Activated naive CD4-positive, alpha-beta T cell treated with anti-CD3 and anti-CD28 coated beads for 36 hours (primary cell): ENCODE measurements at places on chromosomes 2 and 18. TPM values are rescaled to one million over a fixed set of nuclear protein-coding genes. Genes with fewer than 3 reads are reported as not detected.

- H3K27me3 ChIP-seq: peaks cover 4% of the 10 kb centered on the region
- no peak overlapping the region for H3K27ac ChIP-seq
- no peaks in the 10 kb centered on the region for H3K4me1 ChIP-seq
- no peak for DNase-seq
- no peak overlapping the region for H3K4me3 ChIP-seq
These were observed 50.1 kb upstream of the MYCN start for GRCh38 chr2:15890124-15890754.

DNA sequence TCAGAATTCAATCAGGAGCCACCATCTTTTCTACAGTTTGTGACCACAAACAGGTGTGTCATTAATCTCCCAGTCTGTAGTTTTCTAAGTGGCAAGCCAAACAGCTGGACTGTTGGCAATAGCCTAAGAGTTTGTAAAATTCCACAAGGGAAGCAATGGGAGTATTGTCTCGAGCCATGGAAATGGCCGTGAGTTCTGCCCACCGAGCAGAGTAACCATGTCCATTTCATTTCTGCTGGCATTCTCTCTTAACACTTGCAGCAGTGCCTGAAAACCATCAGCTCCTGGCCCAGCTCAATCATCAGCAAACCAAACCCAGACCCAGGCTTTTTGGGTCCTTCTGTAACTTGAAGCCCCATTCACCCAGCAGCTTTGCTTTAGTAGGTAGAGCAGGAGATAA is 387.8 kb upstream of the CDH7 start:
- no peaks in the 10 kb centered on the region for H3K27me3 ChIP-seq
- DNase-seq: no peak
- no peaks in the 10 kb centered on the region for H3K4me1 ChIP-seq
- H3K4me3 ChIP-seq: no peak overlapping the region
- H3K27ac ChIP-seq: no peak overlapping the region
- no peaks in the 10 kb centered on the region for H3K36me3 ChIP-seq

GRCh38 chr2:56084111-56084901 is 99.5 kb upstream of the CCDC85A start:
- no peak for DNase-seq
- H3K27ac ChIP-seq: no peak overlapping the region
- peaks cover 1% of the 10 kb centered on the region for H3K27me3 ChIP-seq
- no peak overlapping the region for H3K4me3 ChIP-seq
- no peaks in the 10 kb centered on the region for H3K36me3 ChIP-seq

ZCCHC2 gene
- total RNA-seq: 23.3 TPM

WNT6 gene
- total RNA-seq: not detected

- H3K27ac ChIP-seq: no peak overlapping the region
- no peak overlapping the region for H3K4me3 ChIP-seq
- no peak for DNase-seq
- no peaks in the 10 kb centered on the region for H3K4me1 ChIP-seq
- peaks cover 10% of the 10 kb centered on the region for H3K27me3 ChIP-seq
These were observed 417.1 kb downstream of the ANKRD30B start for GRCh38 chr18:15165048-15165447.

DNA sequence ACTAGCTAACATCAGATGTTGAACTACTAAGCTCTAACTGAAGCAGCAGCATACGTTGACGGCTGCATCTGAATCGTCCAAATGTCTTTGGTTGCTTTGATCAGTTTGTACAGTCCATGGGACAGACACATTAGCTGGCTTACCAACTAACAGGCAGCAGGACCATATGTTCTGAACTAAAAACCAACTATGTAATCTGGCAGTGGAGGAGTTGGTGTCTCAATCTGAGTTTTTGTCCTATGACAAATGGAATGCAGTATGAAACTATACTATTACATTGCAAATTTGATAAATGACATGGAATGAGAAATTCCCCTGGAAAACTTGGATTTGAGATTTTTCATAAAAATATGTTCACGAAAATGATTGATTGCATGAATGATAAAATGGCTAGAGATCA is 79.5 kb downstream of the EPHA4 start:
- H3K27me3 ChIP-seq: no peaks in the 10 kb centered on the region
- peaks cover 2% of the 10 kb centered on the region for H3K36me3 ChIP-seq
- H3K4me3 ChIP-seq: no peak overlapping the region
- no peak overlapping the region for H3K27ac ChIP-seq
- DNase-seq: no peak

DNA sequence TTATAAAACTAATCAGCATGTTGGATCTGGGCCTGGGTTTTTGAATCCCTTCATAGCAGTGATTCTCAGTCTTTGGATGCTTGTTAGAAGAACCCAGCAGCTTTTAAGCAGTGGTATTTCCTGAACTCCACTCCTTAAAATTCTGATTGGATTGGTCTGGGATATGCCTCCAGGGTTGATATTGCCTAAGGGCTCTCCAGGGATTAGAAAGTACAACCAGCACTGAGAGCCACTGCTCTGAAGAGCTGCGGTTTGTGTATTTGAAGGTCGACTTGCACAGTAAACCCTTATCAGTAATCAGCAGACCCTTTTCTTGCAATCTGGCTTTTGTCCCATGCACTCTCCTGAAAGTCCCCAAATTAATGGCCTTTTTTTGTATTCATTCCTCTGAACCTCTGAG is 17.0 kb upstream of the RBMS1 start:
- H3K4me3 ChIP-seq: no peak overlapping the region
- H3K27ac ChIP-seq: no peak overlapping the region
- peaks cover 28% of the 10 kb centered on the region for H3K4me1 ChIP-seq
- DNase-seq: no peak

DNA sequence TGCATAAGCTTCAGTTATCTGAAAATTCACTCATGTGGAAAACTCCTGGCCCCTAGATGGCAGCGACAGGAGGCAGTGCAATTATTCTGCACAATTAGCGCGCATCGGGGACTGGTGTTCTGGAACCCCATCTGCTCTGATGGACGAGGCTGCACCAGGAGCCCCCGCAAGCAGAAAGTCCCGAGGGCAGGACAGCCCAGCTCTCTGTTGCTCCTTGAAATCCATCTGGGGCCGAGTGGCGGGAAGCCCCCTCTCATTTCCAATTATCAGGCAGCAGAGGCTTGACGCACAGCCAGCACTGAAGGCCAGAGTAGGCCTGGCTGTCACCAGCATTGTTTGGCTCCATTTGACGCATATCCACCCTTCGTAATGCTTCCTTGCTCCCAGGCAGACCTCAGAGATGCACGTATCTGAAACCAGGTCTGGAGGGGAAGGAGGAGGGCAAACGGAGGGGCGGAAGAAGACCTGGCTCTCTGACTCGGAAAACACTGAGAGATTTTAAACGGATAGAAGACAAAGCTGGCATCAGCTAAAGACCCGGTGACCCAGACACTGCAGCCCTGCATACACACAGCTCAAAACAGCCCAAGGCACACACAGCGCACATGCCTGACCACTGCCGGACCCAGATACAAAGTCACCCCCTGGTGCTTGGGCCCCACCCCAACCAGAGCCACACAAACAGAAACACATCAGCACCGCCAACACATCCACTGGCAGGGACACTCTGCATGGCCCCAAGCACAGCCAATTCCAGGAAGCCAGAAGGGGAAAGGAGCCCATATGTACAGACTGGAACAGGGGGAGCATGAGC is 69.8 kb downstream of the TNS1 start:
- no peaks in the 10 kb centered on the region for H3K27me3 ChIP-seq
- no peaks in the 10 kb centered on the region for H3K4me1 ChIP-seq
- H3K27ac ChIP-seq: no peak overlapping the region
- H3K36me3 ChIP-seq: no peaks in the 10 kb centered on the region
- H3K4me3 ChIP-seq: no peak overlapping the region

DNA sequence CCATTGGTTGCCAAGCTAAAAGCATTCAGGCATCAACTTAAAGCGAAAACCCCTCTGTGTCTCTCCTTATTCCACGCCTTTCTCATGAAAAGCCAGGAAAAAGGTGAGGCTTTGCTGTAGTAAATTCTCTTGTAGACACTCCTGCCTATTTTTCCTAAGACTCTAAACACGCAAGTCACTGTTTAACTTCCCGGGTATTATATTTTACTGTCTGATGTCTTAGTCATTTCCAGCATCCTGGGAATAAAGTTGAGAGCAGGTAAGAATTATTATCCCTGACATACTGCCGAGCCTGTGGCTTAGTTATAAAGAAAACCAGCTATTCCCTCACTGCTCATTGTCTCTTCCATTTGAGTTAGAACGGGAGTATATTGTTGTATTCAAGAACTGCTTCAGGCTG is 112.4 kb upstream of the GATA6 start:
- H3K36me3 ChIP-seq: no peaks in the 10 kb centered on the region
- H3K4me3 ChIP-seq: no peak overlapping the region
- no peaks in the 10 kb centered on the region for H3K27me3 ChIP-seq
- no peaks in the 10 kb centered on the region for H3K4me1 ChIP-seq
- H3K27ac ChIP-seq: no peak overlapping the region

- no peak for DNase-seq
- no peak overlapping the region for H3K4me3 ChIP-seq
- no peak overlapping the region for H3K27ac ChIP-seq
- peaks cover 12% of the 10 kb centered on the region for H3K4me1 ChIP-seq
- no peaks in the 10 kb centered on the region for H3K27me3 ChIP-seq
These were observed 57.8 kb upstream of the ANKRD44 start for GRCh38 chr2:197368412-197368811.

CSRNP3 gene
- total RNA-seq: not detected

DNA sequence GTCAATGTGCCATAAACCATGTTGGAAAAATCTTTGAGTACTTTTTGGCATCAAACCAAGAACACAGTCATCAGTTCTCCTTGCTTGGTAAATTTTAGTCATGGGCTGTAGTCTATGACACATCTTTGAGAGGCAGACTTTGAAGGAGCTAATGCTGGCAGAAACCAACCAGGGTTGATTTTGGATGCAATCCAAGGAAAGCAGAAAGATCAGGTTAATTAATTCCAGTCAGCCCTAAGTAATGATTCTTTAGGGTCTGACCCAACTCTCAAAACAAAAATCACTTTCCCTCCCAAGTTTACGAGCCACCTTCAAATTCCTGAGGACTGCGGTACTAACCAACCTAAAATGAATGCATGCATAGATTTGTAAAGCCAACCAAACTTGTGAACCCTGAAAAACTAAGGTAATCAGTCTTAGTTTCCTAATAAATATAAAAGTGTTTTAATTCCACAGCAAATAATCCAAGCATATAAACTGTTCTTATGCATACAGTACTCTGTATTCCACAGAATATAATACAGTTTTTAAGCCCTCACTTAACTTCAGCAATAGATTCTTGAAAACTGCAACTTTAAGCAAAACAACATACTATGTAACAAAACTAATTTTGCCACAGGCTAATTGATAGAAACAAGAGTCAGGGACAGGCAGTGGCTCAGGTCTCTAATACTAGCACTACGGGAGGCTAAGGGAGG is 22.0 kb downstream of the AP1S3 start:
- peak; percentile 9 for DNase-seq
- peaks cover 18% of the 10 kb centered on the region for H3K4me1 ChIP-seq
- H3K4me3 ChIP-seq: no peak overlapping the region
- H3K27me3 ChIP-seq: no peaks in the 10 kb centered on the region

UGT1A5 gene
- not detected for total RNA-seq

STARD6 gene
- not detected for total RNA-seq

DNA sequence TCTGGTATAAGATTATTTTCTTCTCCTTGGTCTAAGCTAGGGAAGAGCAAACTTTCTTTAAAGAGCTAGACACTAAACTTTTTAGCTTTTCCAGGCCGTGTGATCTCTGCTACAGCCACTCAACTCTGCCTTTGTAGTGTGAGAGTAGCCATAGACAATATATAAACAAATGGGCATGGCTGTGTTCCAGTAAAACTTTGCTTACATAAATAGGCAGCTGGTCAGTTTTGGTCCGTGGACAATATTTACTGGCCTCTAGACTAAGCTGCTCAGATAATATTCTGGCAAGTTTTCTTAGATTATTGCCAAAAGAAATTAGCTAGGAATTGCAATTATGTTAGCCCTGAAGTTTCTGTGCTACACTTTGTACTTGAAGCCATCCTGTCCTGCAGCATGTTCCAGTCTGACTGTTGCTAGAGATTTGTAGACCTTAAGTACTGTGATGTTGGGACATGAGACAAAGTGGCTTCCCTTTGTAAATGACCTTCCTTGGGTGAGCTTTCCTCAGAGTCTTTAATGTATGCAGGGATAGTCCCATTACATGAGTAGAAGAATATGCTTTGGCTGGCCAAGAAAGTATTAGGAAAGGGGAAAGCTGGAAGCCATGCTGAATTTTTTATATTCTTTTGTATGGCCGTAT is 126.9 kb downstream of the SOX11 start:
- no peaks in the 10 kb centered on the region for H3K36me3 ChIP-seq
- no peak overlapping the region for H3K27ac ChIP-seq
- no peaks in the 10 kb centered on the region for H3K27me3 ChIP-seq
- no peaks in the 10 kb centered on the region for H3K4me1 ChIP-seq
- H3K4me3 ChIP-seq: no peak overlapping the region
